Left cardiac atrium (tissue), 4 donors: ENCODE measurements at places on chromosomes 6 and 20. TPM values are rescaled to one million over a fixed set of nuclear protein-coding genes. Genes with fewer than 3 reads are reported as not detected.

Gene FAM217A
- total RNA-seq, result not detected

Gene CD83
- total RNA-seq, result 2.3 TPM

Gene NRN1
- 18.1 TPM for total RNA-seq

Gene HSPA1L
- total RNA-seq, result 1.1 TPM

Gene RUNX2
- total RNA-seq, result 0.68 TPM

Gene RGL2
- 54.3 TPM for total RNA-seq

Gene CALHM4
- total RNA-seq, result not detected

Gene CCR6
- not detected for total RNA-seq

Gene ZSWIM1
- 10.7 TPM for total RNA-seq

Gene PDE10A
- total RNA-seq, result 7.1 TPM

Gene GDAP1L1
- 0.50 TPM for total RNA-seq

Gene ZNF165
- 0.24 TPM for total RNA-seq

Gene FYN
- 75.8 TPM for total RNA-seq

Gene WFDC5
- not detected for total RNA-seq

Gene HLA-DRB5
- 27.1 TPM for total RNA-seq

Gene PBOV1
- total RNA-seq, result not detected

Gene TRAM2
- total RNA-seq, result 14.1 TPM

Gene BPIFB3
- total RNA-seq, result not detected

Gene GJE1
- not detected for total RNA-seq

Gene OLIG3
- total RNA-seq, result not detected

Gene MAFB
- 24.8 TPM for total RNA-seq

Gene SLC12A5
- 3.2 TPM for total RNA-seq

Gene SLC17A3
- total RNA-seq, result not detected

Gene SIRPB2
- 5.4 TPM for total RNA-seq

Gene GJA10
- not detected for total RNA-seq

Gene LRP11
- total RNA-seq, result 15.5 TPM

Gene OR14J1
- total RNA-seq, result not detected

Gene BNIP5
- not detected for total RNA-seq

Gene OPN5
- not detected for total RNA-seq

Gene NOX3
- total RNA-seq, result not detected
